SK-N-SH (cell line): ENCODE measurements at places on chromosomes 11 and 22. TPM values are rescaled to one million over a fixed set of nuclear protein-coding genes. Genes with fewer than 3 reads are reported as not detected.

DNA sequence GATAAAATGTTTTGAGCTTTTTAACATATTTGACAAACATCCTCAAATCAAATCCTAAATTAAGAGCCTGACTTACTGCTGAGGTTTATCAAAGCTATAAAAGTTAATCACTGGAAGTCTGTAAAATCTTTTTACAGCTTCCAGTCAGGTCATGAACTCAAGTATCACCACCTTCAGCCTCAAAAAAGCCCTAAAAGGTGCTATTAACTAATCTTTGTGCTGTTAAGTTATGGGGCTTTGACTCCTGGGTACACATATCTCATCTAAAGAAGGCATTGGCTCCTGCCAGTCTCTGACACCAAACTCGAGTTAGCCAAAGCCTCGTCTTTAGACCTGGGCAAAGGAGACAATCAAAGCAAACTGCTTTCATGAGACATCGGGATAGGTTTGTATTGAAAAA is 34.0 kb upstream of the CBX6 start:
- no peaks in the 10 kb centered on the region for H3K36me3 ChIP-seq
- no peak overlapping the region for H3K27ac ChIP-seq
- no peak overlapping the region for H3K4me3 ChIP-seq
- no peaks in the 10 kb centered on the region for H3K4me1 ChIP-seq
- no peaks in the 10 kb centered on the region for H3K27me3 ChIP-seq
- no peak for DNase-seq

DNA sequence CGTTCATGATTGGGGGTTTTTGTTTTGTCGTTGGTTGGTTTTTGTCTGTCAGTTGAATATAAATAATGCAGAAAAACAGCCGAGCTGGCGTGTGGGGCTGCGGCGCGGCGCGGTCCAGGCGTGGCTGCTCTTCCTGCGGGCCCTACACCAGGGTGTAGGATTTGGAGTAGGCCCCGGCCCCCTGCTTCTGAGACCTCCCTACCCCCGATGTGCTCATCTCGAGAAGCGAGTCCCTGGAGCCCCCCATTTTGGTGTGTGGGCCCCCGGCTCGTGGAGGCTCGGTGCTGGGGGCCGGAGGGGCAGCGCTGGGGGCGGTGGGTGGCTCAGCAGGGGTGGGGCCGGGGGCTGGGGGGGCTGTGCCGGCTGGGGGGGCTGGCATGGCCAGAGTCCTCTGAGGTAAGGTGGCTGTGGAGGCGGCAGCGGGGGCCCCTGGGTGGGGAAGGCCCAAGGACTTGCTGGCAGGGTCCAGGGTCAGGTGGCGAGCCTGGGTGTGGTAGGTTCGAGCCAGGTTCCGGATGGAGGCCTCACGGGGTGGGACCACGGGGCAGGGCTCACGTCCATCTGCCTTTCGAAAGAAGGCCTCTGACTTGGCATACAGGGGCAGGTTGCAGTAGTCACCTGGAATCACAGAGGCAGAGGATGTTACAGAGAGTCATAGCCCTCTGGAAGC is 100.7 kb downstream of the CEP164 start:
- peaks cover 10% of the 10 kb centered on the region; the same call in 1 of the 2 replicates for H3K4me1 ChIP-seq
- no peak for DNase-seq
- no peaks in the 10 kb centered on the region for H3K36me3 ChIP-seq
- no peaks in the 10 kb centered on the region for H3K27me3 ChIP-seq

DNA sequence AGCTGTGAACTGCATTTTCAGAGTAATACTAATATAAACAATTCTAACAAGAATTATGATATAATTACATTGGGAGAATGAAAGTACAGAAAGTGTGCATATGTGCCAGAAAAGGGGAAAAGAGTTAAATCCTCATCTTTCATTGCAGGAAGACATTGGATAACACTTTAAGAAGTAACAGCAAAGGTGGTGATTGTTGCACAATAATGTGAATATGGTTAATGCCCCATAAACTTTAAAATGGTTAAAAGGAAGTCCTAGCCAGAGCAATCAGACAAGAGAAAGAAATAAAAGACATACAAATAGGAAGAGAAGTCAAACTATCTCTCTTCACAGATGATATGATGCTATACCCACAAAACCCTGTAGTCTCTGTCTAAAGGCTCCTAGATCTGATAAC is 111.5 kb downstream of the TTC28 start:
- H3K4me3 ChIP-seq, result no peak overlapping the region
- no peak for DNase-seq
- H3K27me3 ChIP-seq, result no peaks in the 10 kb centered on the region
- H3K27ac ChIP-seq, result no peak overlapping the region

- DNase-seq, result peak; percentile 61
- no peaks in the 10 kb centered on the region for H3K4me1 ChIP-seq
- no peak overlapping the region for H3K4me3 ChIP-seq
- no peaks in the 10 kb centered on the region for H3K27me3 ChIP-seq
Measured at GRCh38 chr22:17095538-17095937, 10.7 kb downstream of the IL17RA start.

GRCh38 chr11:11949482-11949881 is 58.9 kb downstream of the DKK3 start:
- no peaks in the 10 kb centered on the region for H3K27me3 ChIP-seq
- H3K36me3 ChIP-seq, result peaks cover 82% of the 10 kb centered on the region
- H3K4me3 ChIP-seq, result no peak overlapping the region
- H3K27ac ChIP-seq, result no peak overlapping the region

DNA sequence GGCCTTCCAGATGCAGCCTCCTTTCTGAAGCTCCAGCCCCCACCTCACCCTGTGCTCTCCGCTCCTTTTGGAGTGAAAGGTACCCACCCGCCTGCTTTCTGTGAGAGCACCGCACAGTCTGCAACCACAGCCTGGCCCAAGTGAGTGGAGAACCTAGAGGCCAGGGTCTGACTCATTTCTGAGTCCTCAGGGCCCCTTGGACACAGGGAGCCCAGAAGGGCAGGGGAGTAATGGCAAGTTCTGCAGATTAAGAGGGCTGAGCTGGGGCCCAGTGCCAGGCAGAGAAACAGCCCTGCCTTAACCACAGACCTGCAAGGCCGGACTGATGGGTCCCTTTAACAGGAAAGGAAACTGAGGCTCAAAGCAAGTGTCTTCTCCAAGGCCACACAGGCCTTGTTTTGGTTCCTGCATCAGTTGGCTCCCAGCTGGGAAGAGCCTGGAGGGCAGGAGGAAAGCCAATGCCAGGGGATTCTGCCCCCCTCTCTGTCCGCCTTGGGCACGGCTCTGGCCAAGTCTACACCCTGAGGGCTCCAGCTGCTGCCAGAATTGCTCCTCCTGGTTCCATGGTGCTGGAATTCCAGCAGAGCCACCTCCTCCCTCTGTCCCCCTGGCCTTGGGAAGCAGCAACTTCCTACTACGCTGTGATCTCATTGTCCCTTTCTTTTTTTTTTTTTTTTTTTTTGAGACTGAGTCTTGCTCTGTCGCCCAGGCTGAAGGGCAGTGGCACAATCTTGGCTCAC is 55.1 kb downstream of the CYTH4 start:
- DNase-seq, result no peak
- no peak overlapping the region for H3K4me3 ChIP-seq
- H3K4me1 ChIP-seq, result 0 out of 2 replicates have a peak, but pooled peaks cover 5% of the 10 kb centered on the region
- H3K27me3 ChIP-seq, result no peaks in the 10 kb centered on the region

GRCh38 chr22:45284705-45285262 is at the start of gene UPK3A:
UPK3A (plus strand) TSS chr22:45284949; CDS start chr22:45285014, 65 bp downstream.
- H3K27ac ChIP-seq, result no peak within 1 kb of the TSS
- H3K36me3 ChIP-seq, result no peaks in the 10 kb centered on the region
- H3K4me1 ChIP-seq, result peaks cover 3% of the 10 kb centered on the region; the same call in 1 of the 2 replicates
- no peak within 1 kb of the TSS for H3K4me3 ChIP-seq
- H3K27me3 ChIP-seq, result peaks cover 6% of the 10 kb centered on the region; the same call in 1 of the 2 replicates

DNA sequence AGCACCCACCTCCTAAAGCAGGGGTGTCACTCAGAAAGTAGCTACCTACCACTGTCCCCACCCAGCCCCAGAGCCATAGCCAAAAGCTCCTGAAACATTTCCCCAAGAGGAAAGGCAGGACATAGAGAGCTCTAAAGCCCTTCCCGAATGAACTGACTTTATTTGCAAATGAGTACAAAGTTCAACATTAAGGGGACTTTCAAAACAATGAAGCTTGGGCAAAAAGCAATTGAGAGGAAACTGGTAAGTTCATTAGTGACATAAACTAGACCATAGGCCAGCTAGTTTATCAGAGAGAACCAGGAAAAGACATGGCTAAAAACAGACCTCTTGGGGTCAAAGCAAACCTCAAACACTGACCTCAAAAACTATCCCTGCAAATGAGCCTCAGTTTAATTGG is 72.7 kb downstream of the IGLL5 start:
- H3K4me1 ChIP-seq, result no peaks in the 10 kb centered on the region
- H3K36me3 ChIP-seq, result no peaks in the 10 kb centered on the region
- no peak overlapping the region for H3K4me3 ChIP-seq
- H3K27me3 ChIP-seq, result no peaks in the 10 kb centered on the region
- no peak overlapping the region for H3K27ac ChIP-seq
- no peak for DNase-seq

DNA sequence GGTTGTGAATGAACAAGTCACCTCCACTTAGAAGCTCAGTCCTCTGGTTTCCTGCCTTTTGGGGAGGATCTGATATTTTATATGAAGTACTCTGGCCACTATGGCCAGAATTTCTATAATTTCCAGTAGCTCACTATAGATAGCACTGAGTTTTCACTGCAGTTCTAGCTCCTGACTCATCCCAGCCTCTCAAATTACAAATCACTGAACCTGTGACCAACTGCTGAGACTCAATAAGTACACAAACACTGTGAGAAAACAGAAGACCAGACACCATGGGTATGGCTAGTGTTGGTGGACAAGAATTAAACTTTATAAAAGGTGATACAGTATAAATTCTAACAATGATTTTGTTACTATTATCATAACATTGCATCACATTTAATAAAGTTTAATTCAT is 47.1 kb upstream of the UCP3 start:
- H3K4me3 ChIP-seq, result no peak overlapping the region
- H3K4me1 ChIP-seq, result peaks cover 10% of the 10 kb centered on the region; the same call in 1 of the 2 replicates
- DNase-seq, result no peak
- H3K27ac ChIP-seq, result peak overlapping the region; percentile 36
- peaks cover 12% of the 10 kb centered on the region for H3K36me3 ChIP-seq

- H3K27me3 ChIP-seq, result peaks cover 14% of the 10 kb centered on the region; the same call in 1 of the 2 replicates
- no peak for DNase-seq
Measured at GRCh38 chr11:58068655-58069054, 37.9 kb downstream of the OR6Q1 start.

DNA sequence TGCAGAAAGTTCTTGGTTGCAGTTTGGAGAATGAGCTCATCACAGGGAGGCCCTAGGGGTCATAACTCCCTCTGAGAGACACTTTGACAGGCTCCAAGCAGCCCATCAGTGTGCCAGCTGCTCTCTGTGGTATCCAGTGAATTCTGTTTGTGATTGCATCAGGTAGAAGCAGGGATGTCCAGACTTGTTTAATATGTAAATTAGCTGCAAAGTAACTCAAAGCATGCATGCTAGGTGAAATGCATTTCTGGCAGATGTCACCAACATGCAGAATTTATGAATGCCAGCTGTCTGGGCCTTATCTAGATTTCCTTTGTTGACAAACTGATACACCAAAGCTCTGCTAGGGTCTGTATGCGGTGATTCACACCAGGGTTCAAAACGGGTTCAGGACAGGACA is 123.6 kb upstream of the MTNR1B start:
- H3K4me1 ChIP-seq, result 0 out of 2 replicates have a peak, but pooled peaks cover 12% of the 10 kb centered on the region
- no peak overlapping the region for H3K27ac ChIP-seq
- H3K36me3 ChIP-seq, result no peaks in the 10 kb centered on the region

DNA sequence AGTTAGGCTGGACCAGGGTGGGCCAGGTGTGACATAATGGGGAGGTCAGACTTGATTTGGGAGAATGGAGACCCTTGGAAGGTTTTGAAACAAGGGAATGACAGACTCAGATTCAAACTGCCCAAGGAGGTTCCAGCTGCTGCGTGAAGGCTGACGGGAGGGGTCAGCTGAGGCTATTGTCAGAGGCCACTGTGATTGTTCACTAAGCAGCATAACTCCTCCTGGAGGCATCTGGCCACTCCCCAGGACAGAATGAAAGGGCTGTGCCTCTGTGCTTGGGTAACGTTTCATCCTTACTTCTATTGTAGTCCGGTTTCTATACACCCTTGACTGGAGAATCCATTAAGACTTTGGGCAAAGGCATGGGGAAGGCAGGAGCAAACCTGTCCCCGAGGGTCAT is 126.6 kb downstream of the DSCAML1 start:
- no peak overlapping the region for H3K4me3 ChIP-seq
- H3K4me1 ChIP-seq, result no peaks in the 10 kb centered on the region
- DNase-seq, result no peak
- no peak overlapping the region for H3K27ac ChIP-seq

DNA sequence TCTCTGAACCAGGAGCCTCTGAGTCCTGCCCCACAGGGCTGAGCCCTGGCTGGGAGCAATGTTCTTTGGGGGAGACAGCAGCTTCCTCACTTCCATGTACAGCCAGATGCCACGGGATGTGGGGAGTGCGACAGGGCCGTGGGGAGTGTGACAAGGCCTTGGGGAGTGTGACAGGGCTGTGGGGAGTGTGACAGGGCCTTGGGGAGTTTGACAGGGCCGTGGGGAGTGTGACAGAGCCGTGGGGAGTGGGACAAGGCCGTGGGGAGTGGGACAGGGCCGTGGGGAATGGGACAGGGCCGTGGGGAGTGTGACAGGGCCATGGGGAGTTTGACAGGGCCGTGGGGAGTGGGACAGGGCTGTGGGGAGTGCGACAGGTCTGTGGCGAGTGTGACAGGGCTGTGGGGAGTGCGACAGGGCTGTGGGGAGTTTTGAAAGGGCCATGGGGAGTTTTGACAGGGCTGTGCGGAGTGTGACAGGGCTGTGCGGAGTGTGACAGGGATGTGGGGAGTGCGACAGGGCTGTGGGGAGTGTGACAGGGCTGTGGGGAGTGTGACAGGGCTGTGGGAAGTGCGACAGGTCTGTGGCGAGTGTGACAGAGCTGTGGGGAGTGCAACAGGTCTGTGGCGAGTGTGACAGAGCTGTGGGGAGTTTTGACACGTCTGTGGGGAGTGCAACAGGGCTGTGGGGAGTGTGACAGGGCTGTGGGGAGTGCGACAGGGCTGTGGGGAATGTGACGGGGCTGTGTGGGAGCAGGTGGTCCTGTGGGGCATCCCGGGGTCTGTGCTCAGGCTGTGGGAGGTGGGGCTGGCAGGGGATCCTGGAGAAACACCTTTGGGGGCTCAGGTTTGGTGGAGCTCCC is 6.6 kb upstream of the KRTAP5-6 start:
- no peak overlapping the region for H3K4me3 ChIP-seq
- no peak for DNase-seq
- H3K27me3 ChIP-seq, result no peaks in the 10 kb centered on the region
- peaks cover 6% of the 10 kb centered on the region; the same call in 1 of the 2 replicates for H3K4me1 ChIP-seq
- no peak overlapping the region for H3K27ac ChIP-seq

DNA sequence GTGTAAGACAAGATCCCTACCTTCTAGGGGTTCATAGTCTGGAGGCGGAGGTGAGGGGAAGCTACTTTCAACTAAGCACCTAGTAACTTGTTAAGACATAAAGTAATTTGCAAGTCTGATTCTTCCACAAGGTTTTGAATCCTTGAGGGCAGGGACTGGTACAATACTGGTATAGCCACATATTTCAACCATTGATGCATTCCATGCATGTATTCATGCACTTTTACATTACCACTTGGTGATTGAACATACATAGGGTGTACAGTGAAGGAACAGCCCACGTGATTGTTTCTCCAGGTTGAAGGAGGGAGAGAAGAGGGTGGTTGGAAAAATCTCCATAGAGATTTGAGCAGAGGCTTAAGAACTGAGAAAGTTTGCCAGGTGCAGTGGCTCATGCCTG is 62.0 kb upstream of the PAX6 start:
- no peaks in the 10 kb centered on the region for H3K36me3 ChIP-seq
- H3K27ac ChIP-seq, result no peak overlapping the region
- H3K27me3 ChIP-seq, result peaks cover 11% of the 10 kb centered on the region; the same call in 1 of the 2 replicates
- 0 out of 2 replicates have a peak, but pooled peaks cover 3% of the 10 kb centered on the region for H3K4me1 ChIP-seq

Gene TRIM51
- polyA plus RNA-seq, result not detected in 2 replicates

Gene PRG2
- polyA plus RNA-seq, result not detected in 2 replicates

Gene FAT3
- 0.76 and 0.87 TPM in 2 replicates for polyA plus RNA-seq

Gene RAC2
- polyA plus RNA-seq, result 22.6 and 29.9 TPM in 2 replicates

Gene SHISA8
- not detected in 2 replicates for polyA plus RNA-seq

Gene KBTBD3
- polyA plus RNA-seq, result 1.9 and 2.0 TPM in 2 replicates
